ENCODE measurements at places on chromosomes 6 and 20.

DNA sequence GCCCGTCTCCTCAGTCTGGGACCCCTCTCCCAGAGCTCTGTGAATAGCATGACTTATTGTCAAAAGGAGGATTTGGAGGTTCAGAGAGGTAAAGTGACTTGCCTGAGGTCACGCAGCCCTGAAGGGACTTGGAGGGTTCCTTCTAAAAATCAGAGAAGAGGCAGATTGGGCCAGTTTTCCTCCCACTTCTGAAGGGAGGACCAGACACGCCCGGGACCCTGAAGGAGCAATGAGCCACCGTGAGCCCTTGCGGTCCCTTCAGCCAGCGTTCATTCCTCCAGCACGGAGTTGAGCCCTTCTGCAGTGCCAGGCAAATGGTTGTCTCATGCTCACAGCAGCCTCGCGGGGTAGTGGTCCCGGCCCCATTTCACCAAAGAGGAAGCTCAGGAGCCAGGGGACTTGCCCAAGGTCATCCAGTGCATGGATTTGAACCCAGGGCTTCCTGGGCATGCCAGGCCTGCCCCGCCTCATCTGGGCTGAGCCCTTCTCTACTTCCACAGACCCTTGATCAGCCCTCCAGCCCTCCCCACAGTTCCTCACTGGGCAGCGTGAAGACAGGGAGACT lies 7.4 kb downstream of the SRC start:
- no peak for DNase-seq

- peak; percentile 18 for DNase-seq
These were observed 52.7 kb downstream of the LYRM4 start for GRCh38 chr6:5208057-5208456.

DNA sequence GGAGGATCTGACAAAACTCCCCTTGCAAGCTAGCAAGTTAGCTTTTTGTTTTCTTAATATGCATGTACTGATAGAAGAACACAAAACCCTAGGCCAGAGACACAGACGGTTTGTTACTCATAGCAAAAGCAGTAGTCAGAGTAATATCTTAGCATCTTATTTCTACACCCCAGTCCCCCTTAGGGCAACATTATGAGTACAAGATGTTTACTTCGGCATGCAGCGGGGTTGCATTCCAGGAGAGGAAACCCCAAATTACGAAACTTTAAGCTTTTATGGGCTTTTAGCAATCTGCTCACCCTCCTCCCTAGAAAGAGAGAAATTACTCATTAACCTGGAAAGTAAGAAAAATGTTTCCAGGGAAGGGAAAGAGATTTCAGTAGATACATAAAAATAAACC lies 1286.9 kb downstream of the EPHA7 start:
- no peak for DNase-seq

DNA sequence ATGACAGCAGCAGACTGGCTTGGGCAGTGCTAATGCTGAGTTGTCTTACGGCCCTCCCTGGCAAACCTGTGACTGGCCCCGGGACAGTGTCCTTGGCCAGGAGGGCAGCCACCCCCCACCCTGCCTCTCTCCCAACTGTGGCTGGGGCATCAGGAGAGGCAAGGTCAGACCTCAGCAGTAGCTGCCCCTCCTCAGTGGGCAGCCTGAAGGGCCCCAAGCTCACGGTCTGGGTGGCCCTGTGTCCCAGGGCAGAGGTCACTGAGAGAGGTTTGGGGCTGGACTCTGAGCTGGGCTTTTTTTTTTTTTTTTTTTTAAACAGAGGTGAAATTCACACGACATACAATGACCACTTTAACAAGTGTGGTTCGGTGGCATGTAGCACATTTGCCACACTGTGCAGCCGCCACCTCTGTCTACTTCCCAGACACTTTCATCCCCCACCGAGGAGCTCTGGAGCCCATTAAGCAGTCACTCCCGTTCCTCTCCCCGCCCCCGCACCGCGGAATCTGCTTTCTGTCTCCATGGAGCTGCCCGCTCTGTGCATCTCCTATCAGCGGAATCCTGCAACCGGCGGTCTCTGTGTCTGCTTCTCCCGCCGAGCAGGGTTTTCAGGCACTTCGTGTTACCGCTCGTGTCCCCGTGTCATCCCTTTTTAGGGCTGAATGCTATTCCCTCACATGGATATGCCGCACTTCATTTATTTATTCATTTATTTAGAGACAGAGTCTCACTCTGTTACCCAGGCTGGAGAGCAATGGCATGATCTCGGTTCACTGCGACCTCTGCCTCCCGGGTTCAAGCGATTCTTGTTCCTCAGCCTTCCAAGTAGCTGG lies 67.9 kb upstream of the GATA5 start:
- DNase-seq: no peak

GRCh38 chr6:86978251-86978650 lies 40.9 kb downstream of the HTR1E start:
- no peak for DNase-seq

GRCh38 chr6:154969796-154970195 lies 25.3 kb upstream of the TIAM2 start:
- DNase-seq: no peak

- peak; percentile 70 for DNase-seq
These were observed 92.0 kb upstream of the PRDM1 start for GRCh38 chr6:105994118-105994590.

- DNase-seq: no peak
These were observed 125.7 kb upstream of the AFDN start for GRCh38 chr6:167701010-167701409.

- DNase-seq: no peak
These were observed 229.1 kb downstream of the NFATC2 start for GRCh38 chr20:51313358-51313827.

DNA sequence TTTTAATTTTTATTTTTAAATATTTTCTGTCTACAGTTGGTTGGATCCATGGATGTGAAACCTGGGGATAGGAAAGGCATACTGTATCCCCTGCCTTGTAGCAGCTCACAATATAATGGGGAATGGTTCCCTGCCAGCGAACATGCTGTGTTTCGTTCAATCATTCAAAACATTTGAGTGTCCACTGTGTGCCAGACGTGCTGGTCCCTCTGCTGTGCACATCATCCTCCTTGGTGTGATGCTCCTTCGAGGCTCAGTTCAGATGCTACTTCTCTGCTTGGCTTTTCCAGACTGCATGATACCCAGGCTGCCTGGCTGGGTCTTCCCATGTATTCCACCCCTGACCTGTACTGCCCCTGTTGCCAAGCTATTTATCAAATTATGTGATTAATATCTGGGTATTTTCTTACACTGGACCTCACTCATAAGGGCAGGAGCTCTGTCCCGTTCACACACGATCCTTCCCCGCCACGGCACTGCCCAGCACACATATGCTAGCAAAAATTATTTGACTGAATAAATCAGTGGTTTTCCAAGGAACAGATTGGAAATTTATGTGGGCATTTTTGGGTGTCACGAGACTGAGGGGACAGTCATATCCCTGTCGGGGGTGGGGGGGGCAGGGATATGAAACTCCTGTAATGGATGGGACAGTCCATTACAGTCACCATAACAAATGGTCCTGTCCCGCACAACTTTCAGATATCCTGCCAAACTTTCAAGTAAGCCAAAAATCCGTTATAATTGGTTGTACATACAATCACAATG lies 4.9 kb downstream of the SDCBP2 start:
- no peak for DNase-seq

GRCh38 chr20:37108676-37109075 lies 12.9 kb upstream of the RBL1 start:
- peak; percentile 24 for DNase-seq

- DNase-seq: no peak
These were observed 107.8 kb downstream of the RNGTT start for GRCh38 chr6:88855541-88856147.

DNA sequence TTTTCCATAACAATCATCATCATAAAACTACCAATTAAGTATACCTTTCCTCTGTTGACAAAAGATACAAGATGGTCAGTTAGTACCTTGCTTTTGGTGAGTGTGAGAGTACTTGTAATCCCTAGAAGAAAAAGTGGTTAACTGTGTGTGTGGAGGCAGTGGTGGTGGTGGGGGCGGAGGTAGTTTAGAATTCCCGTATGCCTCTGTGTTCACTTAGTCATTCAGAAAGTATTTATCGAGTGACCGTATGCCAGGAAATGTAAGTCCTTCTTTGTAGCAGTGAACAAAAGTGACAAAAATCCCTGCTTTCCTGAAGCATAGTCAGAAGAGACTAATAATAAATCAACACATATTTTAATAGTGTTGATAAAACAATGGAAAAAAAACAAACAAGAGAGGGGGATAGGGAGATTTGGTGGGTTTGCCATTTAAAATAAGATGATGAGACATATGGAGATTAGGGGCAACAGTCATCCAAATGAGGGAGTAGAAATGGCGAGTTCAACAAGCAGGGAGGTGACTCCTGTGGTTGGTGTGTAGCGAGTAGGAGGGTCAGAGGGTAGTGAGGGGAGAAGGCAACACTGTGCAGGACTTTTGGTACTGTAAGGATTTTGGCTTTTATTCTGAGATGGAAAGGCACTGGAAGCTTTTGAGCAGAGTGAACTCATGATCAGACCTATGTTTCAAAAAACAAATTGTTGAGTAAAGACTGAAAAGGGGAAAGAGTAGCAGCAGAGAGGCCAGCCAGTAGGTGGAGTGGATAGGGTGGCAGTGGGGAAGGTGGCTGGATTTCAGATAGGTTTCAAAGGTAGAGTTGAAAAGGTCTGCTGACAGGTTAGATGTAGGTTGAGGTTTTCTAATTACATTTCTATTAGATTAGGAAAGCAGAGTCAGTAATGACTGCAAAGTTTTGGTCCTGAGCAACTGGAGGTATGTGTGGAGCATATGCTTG lies 40.3 kb upstream of the SIM1 start:
- peak; percentile 92 for DNase-seq

DNA sequence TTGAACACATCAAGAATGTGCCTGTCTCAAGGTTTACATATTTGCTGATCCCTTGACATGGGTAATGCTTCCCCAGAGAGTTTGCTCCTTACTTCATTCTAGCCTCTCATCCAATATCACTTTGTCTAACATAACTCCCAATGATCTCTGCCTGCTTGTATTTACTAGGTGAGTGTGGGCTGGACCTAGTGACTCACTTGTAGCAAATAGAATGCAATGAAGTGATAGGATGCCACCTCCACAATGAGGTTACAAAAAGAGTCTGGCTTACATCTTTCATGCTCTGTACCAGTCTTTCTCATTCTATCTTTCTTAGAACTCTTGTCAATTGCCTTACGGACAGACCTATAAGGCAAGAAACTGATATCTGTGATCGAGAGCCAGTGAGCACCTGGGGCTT lies 44.9 kb upstream of the TMEM200A start:
- no peak for DNase-seq

- peak; percentile 72 for DNase-seq
These were observed 131.4 kb upstream of the TRAF3IP2 start for GRCh38 chr6:111737065-111737521.

DNA sequence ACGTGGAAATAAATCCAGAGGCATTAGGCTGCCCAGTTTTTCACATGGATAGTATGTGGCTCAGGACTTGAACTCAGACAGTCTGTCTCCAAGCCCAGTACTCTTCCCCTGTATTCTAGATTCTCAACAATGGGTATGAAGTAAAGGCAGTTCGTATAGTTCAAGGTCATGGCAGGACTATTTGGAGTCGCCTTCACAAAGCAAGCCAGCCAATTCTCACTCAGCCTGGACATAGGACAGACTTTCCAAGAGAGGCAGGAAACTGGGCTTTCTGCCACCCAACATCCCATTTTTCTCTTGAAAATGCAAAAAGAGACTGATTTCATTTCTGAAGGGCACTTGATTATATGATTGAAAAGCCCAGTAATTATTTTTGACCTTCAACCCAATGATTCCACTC lies 111.0 kb downstream of the EDN1 start:
- DNase-seq: no peak

- peak; percentile 85 for DNase-seq
These were observed 232.7 kb upstream of the SGK1 start for GRCh38 chr6:134550604-134551003.
